ENCODE measurements at places on chromosomes 7 and 10.

DNA sequence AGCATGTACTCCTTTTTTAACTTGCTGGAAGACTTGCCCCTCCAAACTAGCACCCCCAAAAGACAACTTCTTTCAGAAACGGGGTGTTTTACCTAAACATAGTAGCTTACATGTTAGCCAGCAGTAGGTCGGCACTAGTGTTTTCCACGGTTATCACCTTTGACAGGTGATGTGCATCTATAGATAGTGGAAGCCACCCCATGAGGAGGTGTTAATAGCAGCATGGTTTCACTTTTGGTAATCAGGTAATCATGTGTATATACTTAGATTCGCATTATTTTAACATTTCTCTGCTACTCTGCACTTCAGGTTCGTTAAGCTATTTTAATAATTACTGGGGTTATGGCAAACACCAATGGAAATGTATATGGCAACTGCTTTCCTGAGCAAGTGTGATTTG is 17.6 kb downstream of the SRI start:
- no peaks in the 10 kb centered on the region for H3K27me3 ChIP-seq
- H3K4me3 ChIP-seq: no peak overlapping the region
- H3K27ac ChIP-seq: no peak overlapping the region
- no peaks in the 10 kb centered on the region for H3K4me1 ChIP-seq
- H3K36me3 ChIP-seq: peaks cover 57% of the 10 kb centered on the region
- no peak for DNase-seq

DNA sequence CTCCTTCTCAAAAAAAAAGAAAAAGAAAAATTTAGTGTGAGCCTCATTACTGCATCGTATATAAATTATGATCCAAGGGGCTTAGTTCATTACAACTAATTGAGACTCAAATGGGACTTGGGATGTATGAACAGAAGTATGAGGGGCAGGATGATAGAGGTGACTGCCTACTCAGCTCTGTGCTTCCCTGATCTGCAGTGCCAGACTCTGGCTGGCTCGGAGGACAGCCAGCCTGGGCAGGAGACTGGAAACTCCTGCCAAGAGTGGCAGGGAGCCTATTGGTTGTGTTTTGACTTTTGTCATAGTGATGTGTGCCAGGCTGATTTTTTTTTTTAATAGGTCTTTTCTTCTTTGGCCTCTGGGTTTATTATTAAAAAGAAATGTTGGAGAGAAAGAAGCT is 73.8 kb upstream of the GTF2IRD1 start:
- DNase-seq: peak; percentile 49
- peaks cover 17% of the 10 kb centered on the region for H3K36me3 ChIP-seq
- H3K4me1 ChIP-seq: peaks cover 8% of the 10 kb centered on the region
- H3K4me3 ChIP-seq: no peak overlapping the region
- H3K27ac ChIP-seq: no peak overlapping the region

GRCh38 chr10:104750291-104750690 is 109.2 kb downstream of the SORCS3 start:
- no peak for DNase-seq
- H3K27ac ChIP-seq: no peak overlapping the region
- no peaks in the 10 kb centered on the region for H3K27me3 ChIP-seq
- no peaks in the 10 kb centered on the region for H3K36me3 ChIP-seq
- H3K4me3 ChIP-seq: no peak overlapping the region
- peaks cover 8% of the 10 kb centered on the region for H3K4me1 ChIP-seq

DNA sequence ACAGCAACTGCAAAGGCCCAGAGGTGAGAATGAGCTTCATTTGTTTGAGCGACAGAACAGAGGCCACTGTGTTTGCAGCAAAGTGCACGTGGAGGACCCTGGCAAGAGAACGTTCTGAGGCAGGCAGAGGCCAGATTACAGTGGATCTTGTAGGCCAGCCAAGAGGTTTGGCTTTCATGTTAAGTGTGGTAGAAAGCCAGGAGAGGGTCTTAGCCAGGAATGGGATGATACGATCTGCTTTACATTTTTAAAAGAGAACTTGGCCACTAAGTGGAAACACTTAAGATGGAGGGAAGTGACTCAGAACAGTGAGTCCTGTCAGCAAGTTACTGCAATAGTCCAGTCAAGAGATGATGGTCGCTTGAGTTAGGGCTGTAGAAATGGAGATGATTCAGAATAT is 4.6 kb downstream of the CCDC136 start:
- H3K36me3 ChIP-seq: no peaks in the 10 kb centered on the region
- no peak overlapping the region for H3K4me3 ChIP-seq
- no peak overlapping the region for H3K27ac ChIP-seq
- no peak for DNase-seq

DNA sequence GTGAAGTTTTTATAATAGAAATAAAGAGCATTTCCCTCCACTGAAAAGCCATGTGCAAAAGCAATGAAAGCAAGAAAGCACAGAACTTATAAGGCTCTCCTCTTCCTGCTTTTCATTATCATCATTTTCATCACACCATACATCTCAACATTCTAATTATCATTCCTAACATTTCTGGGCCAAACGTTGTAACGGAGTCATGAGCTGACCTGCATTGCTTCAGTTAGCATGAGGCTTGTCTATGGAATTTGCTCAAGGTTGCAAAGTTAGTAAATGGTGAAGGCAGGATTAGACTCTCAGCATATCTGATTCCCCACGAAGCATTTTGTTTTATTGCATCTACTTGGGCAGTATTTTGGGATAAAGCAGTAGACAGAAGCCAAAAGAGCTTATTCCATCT is 11.4 kb downstream of the SCIN start:
- H3K36me3 ChIP-seq: no peaks in the 10 kb centered on the region
- no peak for DNase-seq
- no peaks in the 10 kb centered on the region for H3K27me3 ChIP-seq
- H3K4me1 ChIP-seq: no peaks in the 10 kb centered on the region
- H3K27ac ChIP-seq: no peak overlapping the region
- H3K4me3 ChIP-seq: no peak overlapping the region

GRCh38 chr10:6071181-6072175 is 9.3 kb upstream of the IL2RA start:
- H3K4me1 ChIP-seq: peaks cover 26% of the 10 kb centered on the region

- peaks cover 6% of the 10 kb centered on the region for H3K4me1 ChIP-seq
- H3K36me3 ChIP-seq: no peaks in the 10 kb centered on the region
- no peak overlapping the region for H3K4me3 ChIP-seq
- no peaks in the 10 kb centered on the region for H3K27me3 ChIP-seq
- DNase-seq: no peak
Measured at GRCh38 chr7:46854958-46855473, 726.9 kb downstream of the TNS3 start.

- peaks cover 9% of the 10 kb centered on the region for H3K27me3 ChIP-seq
- H3K4me1 ChIP-seq: peaks cover 40% of the 10 kb centered on the region
- H3K4me3 ChIP-seq: peak within 1 kb of the TSS; percentile 96
- peak; percentile 96 for DNase-seq
- peak within 1 kb of the TSS; percentile 98 for H3K27ac ChIP-seq
Measured at GRCh38 chr10:94402204-94402842, at the start of gene TBC1D12. Gene TBC1D12 (plus strand): TSS chr10:94402541. CDS start chr10:94402614, 73 bp downstream.

- H3K4me3 ChIP-seq: no peak overlapping the region
- H3K27me3 ChIP-seq: no peaks in the 10 kb centered on the region
- no peak for DNase-seq
Measured at GRCh38 chr7:140308060-140308459, 90.3 kb downstream of the SLC37A3 start.

- H3K4me1 ChIP-seq: peaks cover 50% of the 10 kb centered on the region
- no peak overlapping the region for H3K27ac ChIP-seq
- DNase-seq: no peak
- H3K4me3 ChIP-seq: no peak overlapping the region
Measured at GRCh38 chr10:69387500-69387899, 29.2 kb downstream of the TACR2 start.

- peak; percentile 62 for DNase-seq
- peaks cover 99% of the 10 kb centered on the region for H3K4me1 ChIP-seq
- no peak overlapping the region for H3K4me3 ChIP-seq
Measured at GRCh38 chr10:79250259-79250658, 97.0 kb upstream of the PPIF start.

DNA sequence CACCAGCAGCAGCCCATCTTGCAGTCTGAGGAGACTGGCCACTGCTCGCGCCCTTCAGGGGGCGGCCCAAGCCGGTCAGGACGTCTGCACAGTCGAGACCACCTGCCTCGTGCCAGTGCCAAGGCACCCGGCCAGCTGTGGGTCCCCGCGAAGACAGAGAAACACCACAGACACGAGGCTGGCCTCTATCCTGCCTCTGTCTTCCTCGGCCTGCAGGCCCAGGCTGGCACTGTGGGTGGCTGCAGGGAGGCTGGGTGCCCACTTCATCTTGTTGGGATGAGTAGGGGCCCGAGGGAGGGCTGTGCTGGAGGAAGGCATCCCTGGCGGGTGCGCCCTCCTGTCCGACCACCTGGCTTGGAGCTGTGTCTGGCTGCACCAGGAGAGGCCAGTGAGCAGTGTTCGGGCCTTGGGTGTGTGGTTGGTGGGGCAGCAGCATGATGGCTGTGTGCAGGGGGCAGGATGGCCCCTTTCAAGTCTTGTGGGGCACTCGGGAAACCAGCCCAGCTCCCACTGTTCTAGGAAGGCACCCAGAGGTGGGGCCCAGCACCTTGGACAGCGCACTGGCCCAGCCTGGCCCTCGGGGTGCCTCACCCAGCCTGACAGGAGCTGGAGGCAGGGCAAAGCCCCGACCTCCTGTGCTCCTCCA is 7.3 kb downstream of the DPYSL4 start:
- H3K27ac ChIP-seq: no peak overlapping the region
- peaks cover 1% of the 10 kb centered on the region for H3K27me3 ChIP-seq
- peaks cover 31% of the 10 kb centered on the region for H3K4me1 ChIP-seq
- no peak overlapping the region for H3K4me3 ChIP-seq
- no peak for DNase-seq

- H3K4me1 ChIP-seq: peaks cover 51% of the 10 kb centered on the region
- H3K36me3 ChIP-seq: peaks cover 18% of the 10 kb centered on the region
- H3K27ac ChIP-seq: peak overlapping the region; percentile 77
- no peaks in the 10 kb centered on the region for H3K27me3 ChIP-seq
Measured at GRCh38 chr7:1712907-1713501, 42.9 kb downstream of the ELFN1 start.

DNA sequence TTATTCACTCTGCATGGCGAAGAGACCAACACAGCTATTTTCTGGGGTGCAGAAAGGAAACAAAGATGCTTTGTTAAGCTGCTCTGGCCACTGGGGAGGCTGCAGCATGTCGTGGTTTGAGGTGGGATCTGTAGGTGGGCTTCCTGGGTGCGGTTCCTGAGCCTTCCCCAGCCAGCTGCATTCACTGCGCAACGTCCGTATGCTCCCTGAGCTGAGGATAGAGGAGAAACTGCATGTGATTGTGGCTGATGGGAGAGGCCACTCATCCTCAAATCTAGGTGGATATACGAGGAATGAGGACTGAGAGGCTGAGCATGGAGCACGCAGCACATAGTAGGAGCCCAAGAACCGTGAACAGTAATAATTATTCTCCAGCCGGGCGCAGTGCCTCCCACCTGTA is 9.9 kb upstream of the DNAAF5 start:
- H3K4me3 ChIP-seq: no peak overlapping the region
- peaks cover 3% of the 10 kb centered on the region for H3K27me3 ChIP-seq
- peaks cover 4% of the 10 kb centered on the region for H3K4me1 ChIP-seq
- no peak overlapping the region for H3K27ac ChIP-seq
- H3K36me3 ChIP-seq: no peaks in the 10 kb centered on the region

- no peak overlapping the region for H3K4me3 ChIP-seq
- H3K27me3 ChIP-seq: no peaks in the 10 kb centered on the region
- DNase-seq: no peak
- H3K36me3 ChIP-seq: peaks cover 17% of the 10 kb centered on the region
- no peak overlapping the region for H3K27ac ChIP-seq
Measured at GRCh38 chr10:92901819-92902251, 53.5 kb downstream of the EXOC6 start.

- H3K36me3 ChIP-seq: no peaks in the 10 kb centered on the region
- no peak overlapping the region for H3K4me3 ChIP-seq
- no peak overlapping the region for H3K27ac ChIP-seq
- DNase-seq: no peak
- no peaks in the 10 kb centered on the region for H3K27me3 ChIP-seq
Measured at GRCh38 chr10:9038146-9038714, 983.7 kb downstream of the GATA3 start.

GRCh38 chr7:35707422-35707821 is 12.5 kb upstream of the HERPUD2 start:
- no peak for DNase-seq
- no peak overlapping the region for H3K27ac ChIP-seq
- H3K4me3 ChIP-seq: no peak overlapping the region
- no peaks in the 10 kb centered on the region for H3K36me3 ChIP-seq

GRCh38 chr10:123991611-123992570 is 100.3 kb upstream of the CPXM2 start:
- no peaks in the 10 kb centered on the region for H3K36me3 ChIP-seq
- H3K4me1 ChIP-seq: peaks cover 18% of the 10 kb centered on the region
- H3K4me3 ChIP-seq: peak overlapping the region; percentile 17
- no peak for DNase-seq

- peaks cover 38% of the 10 kb centered on the region for H3K4me1 ChIP-seq
- H3K4me3 ChIP-seq: no peak overlapping the region
- no peaks in the 10 kb centered on the region for H3K36me3 ChIP-seq
- H3K27me3 ChIP-seq: peaks cover 10% of the 10 kb centered on the region
Measured at GRCh38 chr10:132393695-132394181, 3.3 kb upstream of the PWWP2B start.

GRCh38 chr10:44995914-44996669 is 4.6 kb upstream of the ZNF22 start:
- peak overlapping the region; percentile 97 for H3K27ac ChIP-seq
- no peaks in the 10 kb centered on the region for H3K27me3 ChIP-seq
- H3K36me3 ChIP-seq: peaks cover 28% of the 10 kb centered on the region
- peaks cover 97% of the 10 kb centered on the region for H3K4me1 ChIP-seq

DNA sequence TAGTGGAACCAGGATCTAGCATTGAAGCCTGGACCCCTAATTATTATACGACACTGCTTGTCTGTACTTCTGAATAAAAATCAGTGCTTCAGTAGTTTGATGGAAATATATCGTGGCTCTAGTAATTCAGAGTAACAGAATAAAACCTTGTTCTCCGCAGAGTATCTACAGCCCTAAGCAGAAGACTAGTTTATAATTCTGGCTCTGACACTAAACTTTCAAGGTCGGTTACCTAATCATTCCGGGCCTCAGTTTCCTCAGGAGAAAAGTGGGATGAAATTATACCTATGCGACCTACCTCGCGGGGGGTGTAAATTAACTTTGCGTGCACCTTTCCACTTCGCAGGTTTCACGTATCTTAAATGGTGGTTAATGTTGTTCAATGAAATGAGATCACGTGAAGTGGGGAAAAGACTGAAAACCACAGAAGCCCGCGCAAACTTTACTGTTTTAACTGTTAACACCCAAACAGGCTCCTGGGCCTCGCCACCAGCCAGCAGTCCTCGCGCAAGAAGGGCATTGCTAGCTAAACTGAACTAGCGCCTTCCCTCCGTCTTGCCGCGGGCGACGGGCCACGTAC is 615 bp downstream of the THAP5 start:
- peak overlapping the region; percentile 96 for H3K27ac ChIP-seq
- H3K36me3 ChIP-seq: peaks cover 31% of the 10 kb centered on the region
- DNase-seq: no peak
- peaks cover 78% of the 10 kb centered on the region for H3K4me1 ChIP-seq

DNA sequence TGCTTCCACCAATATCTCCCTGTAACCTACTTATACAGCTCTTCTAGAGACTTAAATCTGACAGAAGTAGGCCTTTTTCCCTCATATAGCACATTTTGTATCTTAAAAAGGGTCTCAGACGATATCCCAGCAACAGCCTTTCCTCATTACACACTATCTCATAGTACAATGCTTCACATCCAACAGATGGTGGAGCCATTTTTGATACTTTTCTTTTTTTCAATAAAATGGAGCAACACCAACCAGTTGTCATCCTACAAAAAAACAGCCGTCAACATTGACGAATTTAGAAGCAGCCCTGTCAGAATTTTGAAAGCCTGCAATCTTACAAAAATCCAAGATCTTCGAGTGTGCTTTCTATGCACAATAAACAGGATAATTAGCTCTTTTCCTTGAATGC is 145.9 kb upstream of the NEBL start:
- no peaks in the 10 kb centered on the region for H3K36me3 ChIP-seq
- DNase-seq: no peak
- H3K27me3 ChIP-seq: no peaks in the 10 kb centered on the region
- no peaks in the 10 kb centered on the region for H3K4me1 ChIP-seq

Data from left ventricle myocardium inferior (tissue), 1 donor.